Stimulated activated CD8-positive, alpha-beta memory T cell treated with anti-CD3 and anti-CD28 coated beads, Interleukin-4, amount 100 ng/mL, for 48 hours (primary cell): ENCODE measurements at places on chromosomes 4 and X.

- DNase-seq: no peak
Observed at GRCh38 chr4:6592804-6593563, 18.0 kb downstream of the MAN2B2 start.

GRCh38 chr4:173357939-173358338 lies 12.8 kb upstream of the SAP30 start:
- DNase-seq: no peak

DNA sequence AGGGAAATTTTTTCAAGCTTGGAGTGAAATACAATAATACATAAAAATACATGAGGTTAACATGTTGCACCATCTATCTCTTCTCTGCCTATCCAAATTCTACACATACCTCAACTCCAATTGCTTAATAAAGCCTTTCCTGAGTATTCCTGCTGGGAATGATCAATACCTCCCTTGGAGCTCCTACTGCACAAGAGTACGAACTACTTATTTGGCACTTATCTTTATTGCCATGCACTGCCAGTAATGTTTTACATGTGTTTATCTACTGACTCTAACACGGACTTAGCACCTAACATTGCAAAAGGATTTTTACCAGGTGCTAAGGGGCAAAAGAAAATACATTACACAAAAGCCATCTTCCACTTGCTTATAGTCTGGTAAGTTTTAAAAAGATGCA lies 80.2 kb downstream of the ADGRA3 start:
- no peak for DNase-seq

GRCh38 chrX:6465756-6466155 lies 69.2 kb downstream of the VCX3A start:
- DNase-seq: no peak

GRCh38 chrX:63967551-63967950 lies 182.5 kb upstream of the ARHGEF9 start:
- DNase-seq: no peak

- peak; percentile 85 for DNase-seq
Observed at GRCh38 chrX:1537031-1537715, at the start of gene P2RY8. P2RY8 (minus strand) TSS chrX:1537185; CDS start chrX:1466558, 70,627 bp downstream.

DNA sequence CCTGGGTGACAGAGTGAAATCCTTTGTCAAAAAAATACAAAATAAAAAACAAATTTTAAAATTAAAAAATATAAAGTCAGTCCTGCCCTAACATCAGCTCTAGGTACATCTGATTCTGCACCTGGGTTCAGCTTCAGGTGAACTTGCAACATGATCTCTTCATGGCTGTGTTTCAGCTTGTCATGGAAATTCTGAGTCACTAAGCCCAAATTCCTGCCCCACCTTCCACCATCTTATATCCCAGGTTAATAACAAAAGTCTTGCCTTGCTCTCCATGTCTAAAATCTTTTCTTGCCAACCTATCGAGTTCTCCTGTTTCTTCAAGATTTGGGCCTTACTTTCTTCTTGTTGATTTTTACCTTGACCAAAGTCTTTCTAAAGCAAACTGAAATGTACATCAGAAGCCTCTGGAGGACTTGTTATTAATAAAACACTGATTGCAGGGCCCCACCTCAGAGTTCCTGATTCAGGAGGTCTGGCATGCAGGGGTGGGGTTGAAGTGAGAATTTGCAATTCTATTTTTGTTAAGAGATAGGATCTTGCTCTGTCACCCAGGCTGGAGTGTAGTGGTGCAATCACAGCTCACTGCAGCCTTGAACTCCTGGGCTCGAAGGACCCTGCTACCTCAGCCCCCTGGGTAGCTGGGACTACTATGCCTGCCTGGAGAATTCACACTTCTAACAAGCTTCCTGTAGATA lies 125.8 kb upstream of the VCX3A start:
- no peak for DNase-seq
